ENCODE measurements at places on chromosomes 5 and 9. TPM values are rescaled to one million over a fixed set of nuclear protein-coding genes. Genes with fewer than 3 reads are reported as not detected.

Gene ADRA1B
- total RNA-seq = not detected

Gene ARSI
- not detected for total RNA-seq

Gene STK10
- 142 TPM for total RNA-seq

Gene C5
- 1.9 TPM for total RNA-seq

Gene UHRF2
- 57.0 TPM for total RNA-seq

DNA sequence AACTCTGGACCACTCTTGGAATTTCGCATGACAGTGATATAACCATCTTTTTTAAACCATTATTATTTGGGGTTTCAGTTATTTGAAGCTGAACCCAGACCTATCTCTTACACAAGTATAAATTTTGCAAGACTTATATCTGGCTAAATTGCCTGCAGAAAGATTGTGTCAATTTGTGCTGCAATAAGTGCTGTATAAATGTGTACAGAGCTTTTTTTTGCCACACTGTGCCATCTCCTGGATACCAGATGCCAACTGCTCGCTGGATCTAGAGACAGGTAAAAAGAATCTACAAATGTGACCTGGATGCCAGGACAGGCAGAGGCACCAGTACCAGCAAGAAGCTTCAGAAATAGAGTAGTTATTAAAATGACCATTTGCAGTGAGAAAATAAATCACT, 25.9 kb upstream of the TTC39B start:
- DNase-seq = no peak

GRCh38 chr5:37932450-37932849, 92.6 kb upstream of the GDNF start:
- no peak for DNase-seq

DNA sequence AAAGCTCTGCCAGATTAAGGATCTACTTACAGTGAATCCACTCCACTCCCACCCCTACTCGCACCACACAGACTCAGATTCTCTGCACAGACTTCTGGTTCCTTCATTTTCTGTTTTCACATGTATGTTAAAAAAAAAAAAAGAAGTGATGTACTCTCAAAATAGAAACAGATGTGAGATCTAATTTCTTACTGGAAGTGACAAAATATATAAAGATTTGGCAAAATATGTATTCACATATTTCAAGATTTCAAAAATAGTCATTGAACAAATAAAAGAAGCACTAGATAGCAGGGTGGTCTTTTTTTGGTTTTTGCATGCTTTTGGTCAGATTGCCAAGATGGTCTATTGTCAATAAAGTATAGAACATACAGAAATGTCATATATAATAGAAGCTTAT, 379.2 kb downstream of the TMEM167A start:
- DNase-seq = no peak

DNA sequence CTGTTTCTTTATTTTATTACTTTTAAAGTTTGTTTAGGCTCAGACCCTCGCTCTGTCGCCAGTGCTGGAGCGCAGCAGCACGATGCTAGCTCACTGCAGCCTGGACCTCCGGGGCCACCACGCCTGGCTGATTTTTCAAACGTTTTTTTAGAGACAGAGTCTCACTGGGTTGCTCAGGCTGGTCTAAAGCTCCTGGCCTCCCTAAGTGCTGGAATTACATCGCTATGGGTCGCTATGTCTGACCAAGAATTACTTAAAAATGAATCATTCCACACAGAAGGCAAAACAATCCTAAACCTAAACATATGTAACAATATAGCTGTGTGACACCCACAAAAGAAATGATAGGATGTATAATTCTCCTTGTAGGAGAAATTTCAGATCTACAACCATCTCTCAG, 86.9 kb upstream of the SIMC1 start:
- DNase-seq = no peak

GRCh38 chr5:126808521-126808988, 31.6 kb downstream of the LMNB1 start:
- DNase-seq = no peak

DNA sequence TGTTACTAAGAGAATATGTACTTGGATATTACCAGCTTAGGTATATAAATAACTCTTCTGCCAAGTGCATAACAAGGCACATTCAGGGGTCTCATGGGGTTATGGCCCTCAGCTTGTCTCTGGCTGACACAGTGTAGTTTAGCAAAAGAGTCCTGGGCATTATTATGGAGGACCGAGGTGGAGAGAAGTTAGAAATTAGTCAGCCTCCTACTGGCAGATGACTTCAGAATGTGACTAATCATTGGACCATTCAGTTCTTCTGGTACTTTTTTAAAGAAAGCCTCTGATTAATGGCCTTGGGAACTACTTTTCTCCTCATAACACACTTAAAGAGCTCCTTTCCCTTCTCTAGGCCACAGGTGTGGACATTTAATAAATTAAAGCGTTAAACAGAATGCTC, 178.9 kb downstream of the SH3GL2 start:
- no peak for DNase-seq

DNA sequence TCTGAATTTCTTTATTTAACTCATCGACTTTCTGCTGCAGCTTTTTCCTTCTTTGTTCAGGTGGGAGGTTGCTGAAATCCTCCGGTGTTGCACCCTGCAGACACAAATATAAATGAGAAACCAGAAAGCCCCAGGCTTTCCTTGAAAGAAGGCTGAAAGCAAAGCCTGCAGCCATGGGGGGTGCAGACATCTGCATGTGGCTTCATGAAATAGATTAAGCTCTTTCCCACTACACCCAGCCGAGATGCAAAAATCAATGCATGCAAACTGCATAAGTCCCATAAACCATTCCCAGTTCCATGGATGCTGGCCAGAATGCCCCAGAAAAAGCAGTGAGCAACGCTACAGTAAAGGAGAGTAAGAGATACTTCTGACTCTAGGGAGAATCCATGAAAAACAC, 73.6 kb downstream of the USP20 start:
- DNase-seq = no peak

DNA sequence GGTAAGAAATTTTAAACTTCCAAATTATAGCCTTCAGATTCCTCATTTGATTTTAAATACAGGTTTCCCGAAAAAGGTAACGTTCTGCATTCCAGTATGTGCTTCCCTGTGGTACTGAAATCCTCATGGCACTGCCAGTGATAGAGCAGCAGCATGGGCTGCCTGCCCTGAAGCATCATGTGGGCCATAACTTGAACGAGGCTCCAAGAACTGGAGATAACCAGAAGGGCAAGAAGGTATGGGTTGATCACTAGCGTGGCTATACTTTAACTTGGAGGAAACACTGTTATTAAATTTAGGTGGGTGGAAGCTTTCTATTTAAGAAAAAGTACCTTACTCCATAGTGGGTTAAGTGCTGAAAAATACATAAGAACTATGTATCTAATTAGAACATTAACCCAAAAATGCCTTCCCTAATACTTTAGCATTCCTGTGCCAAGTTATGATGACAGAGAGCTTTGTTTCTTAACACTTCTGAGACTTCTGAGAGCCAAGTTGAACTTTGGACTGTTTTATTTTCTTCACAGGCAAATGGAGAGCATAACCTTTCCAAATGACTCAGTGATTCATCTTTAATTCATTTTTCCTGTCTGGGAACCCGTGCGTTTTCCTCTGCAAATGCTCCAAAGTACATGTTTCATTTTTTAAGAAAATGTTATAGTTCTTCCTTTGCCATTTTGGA, 191.5 kb upstream of the GNA14 start:
- DNase-seq = no peak

DNA sequence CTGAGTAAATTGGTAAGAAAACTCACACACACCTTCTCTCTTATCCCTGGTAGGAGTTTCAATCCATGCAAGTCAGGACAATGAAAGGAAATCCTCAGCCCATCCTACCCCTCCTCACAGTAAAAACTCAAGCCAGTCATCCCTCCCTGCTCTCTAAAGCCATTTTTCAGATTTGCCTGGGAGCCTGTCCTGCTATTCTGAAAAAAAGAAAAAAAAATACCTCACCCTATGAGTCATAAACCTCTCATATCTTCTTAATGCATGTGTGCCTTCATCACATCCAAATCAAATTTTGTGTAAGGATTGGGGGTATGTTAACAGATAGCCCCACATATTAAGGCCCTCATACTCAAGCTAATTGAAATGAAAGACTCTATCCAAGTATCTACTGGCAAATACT, 14.1 kb downstream of the UGT3A2 start:
- no peak for DNase-seq

Data from activated CD8-positive, alpha-beta T cell treated with anti-CD3 and anti-CD28 coated beads for 36 hours (primary cell).